ENCODE measurements at places on chromosomes 4 and X.

GRCh38 chrX:41556958-41557357 lies 109.8 kb downstream of the NYX start:
- no peak for DNase-seq

GRCh38 chr4:146029939-146030710 lies 91.5 kb upstream of the ZNF827 start:
- DNase-seq: no peak

- DNase-seq: no peak
These were observed 528.6 kb downstream of the ANKRD50 start for GRCh38 chr4:124183926-124184325.

DNA sequence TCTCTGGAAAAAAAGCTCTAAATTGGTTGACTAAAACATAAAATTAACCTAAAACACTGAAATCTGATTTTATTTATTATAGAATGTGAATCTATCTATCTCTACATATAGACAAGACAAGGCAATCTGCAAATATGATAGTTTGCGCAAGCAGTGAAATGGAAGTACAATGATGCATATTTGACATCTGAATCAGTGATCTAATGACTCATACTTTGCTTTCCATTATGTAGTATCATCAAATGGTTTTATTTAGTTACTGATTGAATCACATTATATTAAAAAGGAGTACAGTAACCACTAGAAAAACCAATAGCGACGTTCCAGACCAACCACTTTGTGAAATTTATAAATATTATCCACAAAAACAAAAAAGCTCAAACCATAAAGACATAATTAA lies 1969.3 kb downstream of the PCDH7 start:
- DNase-seq: no peak

GRCh38 chr4:131337936-131338335 lies 1811.2 kb upstream of the PCDH10 start:
- DNase-seq: no peak

DNA sequence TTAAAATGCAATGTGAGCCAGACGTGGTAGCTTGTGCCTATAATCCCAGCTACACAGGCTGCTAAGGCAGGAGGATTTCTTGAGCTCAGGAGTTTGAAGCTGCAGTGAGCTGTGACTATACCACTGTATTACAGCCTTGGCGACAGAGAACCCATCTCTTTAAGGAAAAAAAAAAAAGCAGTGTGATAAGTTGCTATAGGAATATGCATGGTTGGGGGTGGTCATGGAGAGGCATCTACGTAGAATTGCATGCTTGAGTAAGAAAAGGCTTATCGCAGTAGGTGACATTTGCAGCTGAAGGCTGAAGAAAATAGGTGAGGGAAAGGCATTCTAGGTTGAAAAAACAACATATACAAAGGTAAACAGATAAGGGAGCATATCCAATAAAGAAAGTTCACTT lies 4.1 kb downstream of the DIAPH2 start:
- DNase-seq: no peak

DNA sequence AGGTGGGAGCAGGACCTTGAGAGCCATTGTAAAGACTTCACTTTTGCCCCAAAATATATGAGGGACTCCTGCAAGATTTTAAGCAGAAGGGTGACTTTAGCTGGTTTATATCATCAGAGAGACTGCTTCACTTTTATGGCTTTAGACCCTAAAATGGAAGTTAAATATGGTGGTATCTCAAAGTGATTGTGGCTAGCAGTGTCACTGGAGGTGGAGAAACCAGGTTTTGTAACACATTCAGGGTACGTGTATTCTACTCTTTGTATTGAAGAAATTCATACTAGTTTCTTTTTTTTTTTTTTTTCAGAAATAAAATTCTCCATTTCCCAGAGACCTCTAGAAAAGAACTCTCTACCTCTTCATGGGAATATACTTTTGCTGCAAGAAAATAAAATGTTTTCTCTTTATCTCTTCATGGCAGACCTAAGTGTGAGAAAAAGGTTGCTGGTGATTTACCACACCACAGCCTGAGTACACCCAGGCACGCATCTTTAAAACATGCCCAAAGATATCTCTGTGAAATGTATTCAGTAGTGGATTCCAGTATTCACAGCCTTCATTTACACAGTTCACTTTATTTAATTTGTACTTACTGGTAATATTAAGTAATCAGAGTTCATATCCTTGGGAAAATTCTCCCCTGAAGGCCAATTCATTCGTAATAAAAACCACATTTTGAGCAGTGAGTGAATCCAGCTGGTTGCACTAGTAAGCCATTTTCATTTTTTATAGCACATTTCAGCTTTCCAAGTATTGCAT lies 74.3 kb upstream of the GUCY1A1 start:
- no peak for DNase-seq

DNA sequence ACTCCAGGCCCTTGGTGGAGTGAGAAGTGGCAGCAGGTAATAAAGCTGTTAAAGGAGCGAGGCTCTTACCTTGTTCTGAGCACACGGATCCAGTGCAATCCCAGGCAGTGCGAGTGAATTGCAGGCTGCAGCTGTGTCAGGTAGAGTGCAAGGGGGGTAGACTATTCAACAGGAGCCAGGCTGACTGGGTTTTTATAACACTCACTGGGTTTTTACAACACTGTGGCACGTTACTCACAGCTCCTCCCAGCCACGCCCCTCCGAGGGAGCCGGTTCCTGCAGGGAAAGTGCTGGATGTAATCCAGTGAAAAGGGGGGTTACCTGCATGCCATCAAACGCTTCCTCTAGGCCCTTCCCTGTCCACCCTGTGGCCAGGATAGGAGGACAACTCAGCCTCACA lies 358 bp downstream of the FGFBP1 start:
- no peak for DNase-seq

DNA sequence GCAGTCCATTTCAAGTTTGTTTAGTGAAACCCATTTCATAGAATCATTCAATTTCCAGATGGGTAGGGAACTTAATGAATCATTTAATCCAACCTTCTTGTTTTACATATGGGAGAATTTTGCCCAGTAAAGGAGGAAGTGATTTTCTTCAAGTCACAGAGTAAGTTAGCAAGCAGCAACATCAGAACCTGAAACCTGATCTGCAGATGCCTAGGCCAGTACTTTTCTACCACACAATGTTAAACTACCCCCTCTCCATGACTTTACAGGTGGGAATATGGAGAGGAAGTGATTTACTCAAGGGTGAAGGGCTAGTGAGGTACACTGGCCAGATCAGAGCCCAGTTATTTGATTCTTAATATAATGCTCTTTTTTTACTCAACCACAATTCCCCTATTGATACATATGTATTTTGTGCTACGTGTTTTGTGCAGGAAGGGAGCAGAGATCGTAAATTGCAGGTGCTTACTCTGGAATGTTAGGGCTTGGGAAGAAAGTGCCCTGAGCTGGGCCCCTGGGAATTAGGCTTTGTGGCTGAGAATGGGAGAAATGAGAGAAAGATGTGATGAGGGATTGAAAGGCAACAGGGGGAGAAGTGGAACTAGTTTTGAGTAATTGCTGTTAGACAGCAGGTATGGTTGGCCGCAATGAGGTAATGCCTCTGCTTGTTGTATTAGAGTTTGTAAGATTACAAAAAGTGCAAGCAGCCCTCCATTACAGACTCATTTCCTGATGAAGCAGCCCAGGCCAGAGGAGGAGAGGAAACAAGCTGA lies 6.8 kb downstream of the LHFPL1 start:
- DNase-seq: no peak

DNA sequence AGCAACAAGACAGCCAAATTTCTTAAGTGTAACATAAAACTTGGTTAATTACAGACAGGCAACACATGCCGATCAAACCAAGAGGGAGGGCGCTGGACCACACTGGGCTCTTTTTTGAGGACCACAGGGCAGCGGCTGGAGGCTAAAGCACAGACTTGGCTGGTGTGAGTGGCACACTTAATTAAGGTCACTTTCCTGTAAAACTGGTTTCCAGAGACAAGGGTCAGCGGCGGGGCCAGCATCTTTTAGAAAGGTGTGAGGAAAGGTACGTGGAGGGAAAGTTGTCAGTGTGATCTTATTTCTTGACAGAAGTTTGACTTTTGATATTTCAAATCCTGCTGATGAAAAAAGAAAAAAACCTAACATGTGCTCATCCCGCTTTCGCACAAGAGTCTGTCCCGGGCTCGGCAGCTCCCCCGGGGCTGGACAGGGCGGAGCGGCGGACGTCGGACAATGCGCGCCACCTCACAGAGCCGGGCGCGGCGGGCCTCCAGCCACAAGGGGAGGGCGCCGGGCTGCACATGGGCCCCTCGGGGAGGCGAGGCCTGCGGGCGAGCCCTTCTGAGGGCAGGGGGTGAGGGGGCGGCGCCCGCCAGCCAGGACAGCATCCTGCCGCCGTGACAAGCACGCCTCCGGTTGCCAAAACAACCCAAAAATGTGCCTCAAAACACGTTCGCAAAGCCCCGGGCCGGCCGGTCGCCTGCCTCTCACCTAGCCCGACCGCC lies 660 bp upstream of the HSPA4L start:
- DNase-seq: no peak

DNA sequence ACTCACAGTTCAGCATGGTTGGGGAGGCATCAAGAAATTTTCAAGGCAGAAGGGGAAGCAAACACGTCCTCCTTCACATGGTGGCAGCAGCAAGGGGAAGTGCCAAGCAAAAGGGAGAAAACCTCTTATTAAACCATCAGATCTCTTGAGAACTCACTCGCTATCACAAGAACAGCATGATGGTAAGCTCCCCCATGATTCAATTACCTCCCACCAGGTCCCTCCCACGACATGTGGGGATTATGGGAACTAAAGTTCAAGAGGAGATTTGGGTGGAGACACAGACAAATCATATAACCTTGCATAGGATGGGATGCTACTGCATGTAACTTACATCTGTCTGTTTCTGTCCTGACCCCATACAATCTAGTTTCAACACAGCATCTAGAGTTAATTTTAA lies 511.8 kb upstream of the ARX start:
- no peak for DNase-seq

GRCh38 chr4:175811228-175811627 lies 836 bp downstream of the GPM6A start:
- no peak for DNase-seq

DNA sequence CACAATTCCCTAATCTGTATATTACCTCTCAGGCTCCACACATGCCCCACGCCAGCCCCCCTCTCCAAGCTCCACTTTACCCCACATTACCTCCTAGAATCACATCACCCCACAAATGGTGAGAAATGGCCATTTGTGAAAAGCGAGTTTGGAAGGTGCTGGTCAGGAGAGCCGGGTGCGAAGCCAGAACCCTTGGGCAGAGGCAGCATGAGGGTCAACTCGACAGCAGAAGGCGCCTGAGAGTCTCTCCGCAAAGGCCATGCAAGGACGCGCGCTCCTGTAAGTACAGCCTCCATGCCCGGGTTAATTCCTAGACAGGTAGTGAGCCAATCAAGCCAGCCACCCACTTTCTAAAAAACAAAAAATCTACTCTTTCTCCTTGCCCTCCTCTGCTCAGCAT lies 42.4 kb downstream of the RHOXF2 start:
- DNase-seq: no peak

- DNase-seq: no peak
These were observed 53.5 kb upstream of the TBC1D9 start for GRCh38 chr4:140809676-140810075.

GRCh38 chr4:127370604-127371003 lies 262.2 kb upstream of the INTU start:
- no peak for DNase-seq

- no peak for DNase-seq
These were observed 144.1 kb downstream of the PACRGL start for GRCh38 chr4:20844311-20844710.

DNA sequence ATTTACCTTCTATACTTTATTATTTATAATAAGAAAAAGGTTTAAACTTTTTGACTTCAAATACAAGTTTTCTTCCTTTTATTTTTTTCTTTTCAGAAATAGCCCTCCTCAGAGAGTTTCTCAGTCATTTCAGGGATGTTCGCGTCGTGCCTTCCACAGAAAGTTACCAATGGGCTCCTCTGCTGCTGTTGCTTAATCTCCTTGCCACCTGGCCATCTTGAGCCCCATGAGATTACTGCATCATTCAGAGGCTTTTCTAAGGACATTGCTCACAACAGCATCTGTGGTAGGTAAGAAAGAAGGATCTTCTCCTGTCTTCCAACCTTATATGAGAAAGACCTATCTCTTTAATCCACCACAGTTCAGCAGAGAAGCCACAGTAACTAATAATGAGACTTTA lies 1361.9 kb upstream of the ADGRL3 start:
- no peak for DNase-seq

GRCh38 chr4:94537921-94538628 lies 86.3 kb downstream of the PDLIM5 start:
- no peak for DNase-seq

DNA sequence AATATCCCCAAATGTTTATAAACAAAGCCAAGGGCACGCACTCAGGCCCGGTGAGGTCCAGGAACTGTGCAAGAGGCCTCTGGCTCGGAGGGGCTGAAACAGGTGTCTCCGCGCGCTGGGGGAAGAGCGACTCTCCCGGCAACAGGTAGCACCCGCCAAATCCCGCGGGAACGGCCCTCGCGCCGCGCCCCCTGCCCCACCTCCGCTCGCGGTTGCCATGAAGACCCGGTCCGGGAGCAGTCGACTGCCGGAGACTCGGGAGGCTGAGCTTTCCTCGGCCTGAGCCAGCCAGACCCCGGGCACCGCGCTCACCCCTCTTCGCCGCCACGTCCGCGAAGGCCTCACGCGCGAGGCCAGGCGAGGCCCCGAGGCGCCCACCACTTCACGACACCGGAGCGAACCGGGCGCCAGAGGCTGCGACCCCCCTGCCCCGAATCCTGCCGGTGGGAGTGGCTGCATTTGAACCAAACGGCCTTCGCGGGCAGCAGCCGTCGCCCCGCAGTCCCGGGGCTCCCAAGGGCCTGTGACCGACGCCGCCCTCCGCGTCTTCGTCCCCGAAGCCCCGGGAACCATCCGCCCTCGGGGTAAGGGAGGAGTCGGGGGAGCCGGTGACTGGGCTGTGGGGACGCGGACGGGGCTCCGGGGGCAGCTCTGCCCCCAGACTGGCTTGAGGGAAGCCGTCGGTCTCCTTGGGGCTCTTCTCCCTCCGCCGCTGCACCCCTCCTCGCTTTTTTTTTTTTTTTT lies at the start of gene NSUN7:
Gene NSUN7 (plus strand): TSS at position 239 of the 744 bp plus-strand sequence. CDS start 739 bp downstream, outside the sequence.
- DNase-seq: peak; percentile 68

- no peak for DNase-seq
These were observed 203.4 kb downstream of the MAML3 start for GRCh38 chr4:139950568-139950967.

GRCh38 chrX:13412208-13412600 lies 92.4 kb upstream of the ATXN3L start:
- no peak for DNase-seq

All from HTR-8/SVneo (cell line).